Stimulated activated CD4-positive, alpha-beta T cell treated with anti-CD3 and anti-CD28 coated beads, Interleukin-1b, Interleukin-23, amount 100 ng/mL, for 24 hours (primary cell): ENCODE measurements at places on chromosomes 12 and 14.

DNA sequence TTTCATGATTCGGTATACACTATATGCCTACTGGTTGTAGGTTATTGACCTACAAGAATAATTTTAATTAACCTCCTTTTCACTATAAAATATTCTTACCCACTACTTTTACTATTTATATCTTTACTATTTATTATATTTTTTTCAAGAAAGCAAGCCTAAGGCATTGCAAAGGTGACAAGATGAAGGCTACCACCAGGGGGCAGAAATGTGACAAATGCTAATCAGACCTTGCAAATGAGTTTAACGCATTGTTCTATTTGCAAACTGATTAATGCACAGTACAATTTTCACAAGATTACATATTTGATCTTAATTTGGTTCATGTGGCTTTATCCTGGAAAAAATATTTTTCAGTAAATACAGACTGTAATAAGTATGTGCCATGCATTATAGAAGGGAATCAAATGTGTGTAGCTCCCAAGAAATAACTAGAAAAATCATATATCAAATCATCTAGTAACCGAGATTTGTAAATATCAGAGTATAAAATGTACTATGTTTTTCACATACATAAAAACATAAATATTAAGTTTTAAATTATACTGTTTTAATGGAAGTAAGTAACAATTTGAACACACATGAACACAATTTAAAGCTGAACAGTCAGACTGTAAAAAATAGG, 107.0 kb downstream of the ADAMTS20 start:
- DNase-seq = peak; percentile 26

DNA sequence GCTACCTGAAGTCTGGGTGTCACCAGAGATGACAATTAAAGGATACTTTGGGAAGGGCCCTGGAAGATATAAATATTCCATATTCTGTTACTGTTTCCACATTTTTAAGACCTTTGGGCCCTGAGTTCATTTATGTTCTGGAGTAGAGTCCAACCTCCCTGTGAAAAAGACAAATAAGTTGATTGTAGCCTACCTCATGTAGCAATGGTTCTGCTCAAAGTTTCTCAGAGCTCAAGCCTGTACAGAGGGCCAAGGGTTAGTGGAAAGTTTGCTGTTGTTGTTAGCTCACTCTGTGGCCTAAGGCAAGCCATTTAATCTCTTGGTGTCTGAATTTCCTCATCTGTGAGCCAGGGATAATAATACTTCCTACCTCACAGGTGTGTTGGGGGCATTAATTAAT, 284.7 kb upstream of the DDHD1 start:
- no peak for DNase-seq

- no peak for DNase-seq
Observed at GRCh38 chr12:28209782-28210181, 19.5 kb downstream of the CCDC91 start.

GRCh38 chr14:52080808-52081755, 12.2 kb upstream of the NID2 start:
- DNase-seq = no peak

- no peak for DNase-seq
Observed at GRCh38 chr12:54522243-54522642, 24.7 kb downstream of the NCKAP1L start.

DNA sequence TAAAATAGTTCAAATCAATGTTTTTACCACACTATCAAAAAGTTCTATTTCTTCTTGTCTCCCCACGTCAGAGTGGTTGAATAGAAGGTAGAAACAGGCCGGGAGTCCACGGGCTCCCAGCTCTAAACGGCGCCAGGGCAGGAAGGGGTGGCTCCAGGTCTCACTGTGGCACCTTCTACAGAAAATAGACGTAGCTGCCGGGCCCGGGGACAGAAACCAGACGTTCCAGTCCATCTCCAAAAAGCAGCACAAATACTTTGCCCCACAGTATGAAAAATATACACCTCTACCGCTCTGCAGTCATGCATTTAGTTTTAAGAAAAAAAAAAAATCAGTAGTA, 30.9 kb downstream of the CCNK start:
- DNase-seq = no peak

- no peak for DNase-seq
Observed at GRCh38 chr14:103107941-103108748, 13.6 kb downstream of the EXOC3L4 start.

DNA sequence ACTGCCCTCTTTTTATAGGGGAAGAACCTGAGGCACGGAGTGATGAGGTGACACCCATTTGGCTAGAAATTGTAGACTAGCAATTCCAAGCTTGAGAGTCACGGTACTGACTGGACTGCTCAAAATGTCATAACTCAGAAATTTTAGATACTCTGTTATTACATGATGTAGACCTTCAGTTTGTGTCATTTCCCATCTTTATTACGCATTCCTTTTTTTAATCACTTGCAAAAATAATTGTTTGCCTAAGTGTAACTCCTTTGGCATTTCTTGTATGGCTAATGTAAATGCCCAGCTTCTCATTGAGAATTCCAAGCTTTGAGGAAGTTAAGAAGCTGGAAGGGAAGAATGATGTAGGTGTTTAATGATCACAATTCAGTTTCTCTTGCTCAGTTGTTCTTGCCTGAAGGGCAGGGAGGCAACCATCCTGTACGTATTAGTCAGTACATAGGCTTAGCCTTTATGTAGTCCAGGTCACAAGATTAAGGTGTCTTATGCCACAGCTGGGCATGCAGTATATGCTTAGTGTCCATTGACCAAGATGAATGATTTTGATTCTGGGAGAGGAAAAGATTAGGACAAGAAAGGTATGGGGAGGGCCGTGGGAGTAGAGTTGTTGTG, 68.2 kb upstream of the EVL start:
- DNase-seq = no peak

- no peak for DNase-seq
Observed at GRCh38 chr14:95946867-95947266, 70.2 kb downstream of the TUNAR start.

- DNase-seq = no peak
Observed at GRCh38 chr12:123040106-123040505, 59.6 kb downstream of the ARL6IP4 start.

DNA sequence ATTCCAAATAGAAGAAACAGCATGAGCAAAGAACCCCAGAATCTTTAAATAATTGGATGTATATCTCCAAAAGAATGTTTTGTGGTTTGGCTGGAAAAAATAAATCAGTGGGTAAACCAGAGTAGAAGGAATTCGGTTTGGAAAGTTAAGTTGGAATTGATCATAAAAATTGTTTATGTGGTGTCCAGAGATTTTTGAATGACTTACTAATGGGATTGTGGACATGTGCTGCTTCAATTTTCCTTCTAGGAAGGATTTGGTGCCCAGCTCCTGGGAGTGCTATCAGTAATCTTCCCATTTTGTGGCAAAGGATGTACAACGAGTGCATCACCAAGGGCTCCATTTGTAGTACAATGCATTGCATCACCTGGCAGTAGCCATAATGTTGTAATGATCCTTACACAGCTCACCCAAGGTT, 224.8 kb downstream of the SLC16A7 start:
- no peak for DNase-seq

DNA sequence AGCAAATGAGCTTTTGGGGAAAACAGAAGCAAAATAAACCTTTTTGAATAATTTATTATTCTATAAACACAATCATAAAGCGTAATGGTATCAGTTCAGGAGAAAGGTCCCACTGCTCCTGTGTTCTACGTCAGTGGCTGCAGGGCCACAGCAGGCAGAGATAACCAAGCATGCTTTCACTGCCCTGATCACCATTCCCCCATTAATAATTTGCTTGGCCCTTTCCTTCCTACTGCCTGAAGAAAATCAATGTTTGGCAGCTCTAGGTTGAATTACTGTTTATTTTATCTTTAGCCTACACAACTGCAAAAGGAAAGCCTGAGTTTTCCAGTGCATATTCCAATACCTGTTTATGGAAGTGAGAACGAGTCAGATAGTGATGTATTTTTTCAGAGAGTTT, 369.9 kb downstream of the DIO2 start:
- no peak for DNase-seq

DNA sequence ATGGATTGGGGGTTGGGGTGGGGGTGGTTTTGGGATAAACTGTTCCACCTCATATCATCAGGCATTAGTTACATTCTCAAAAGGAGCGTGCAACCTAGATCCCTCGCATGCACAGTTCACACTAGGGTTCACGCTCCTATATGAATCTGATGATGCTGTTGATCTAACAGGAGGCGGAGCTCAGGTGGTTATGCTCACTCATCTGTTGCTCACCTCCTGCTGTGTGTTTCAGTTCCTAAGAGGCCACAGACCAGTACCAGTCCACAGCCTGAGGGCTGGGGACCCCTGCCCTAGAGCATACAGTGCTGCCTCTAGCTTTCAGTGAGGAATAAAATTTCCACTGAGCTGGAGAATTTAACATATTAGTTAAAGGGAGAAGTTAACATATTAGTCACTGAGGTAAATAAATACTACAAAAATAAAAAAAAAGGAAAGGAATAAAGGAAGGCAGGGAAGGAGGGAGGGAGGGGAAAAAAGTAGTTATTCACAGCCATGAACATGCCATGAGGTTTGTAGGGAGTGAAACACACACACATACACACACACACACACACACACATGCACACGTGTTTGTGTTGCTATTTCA, 612.7 kb upstream of the TBX3 start:
- no peak for DNase-seq

DNA sequence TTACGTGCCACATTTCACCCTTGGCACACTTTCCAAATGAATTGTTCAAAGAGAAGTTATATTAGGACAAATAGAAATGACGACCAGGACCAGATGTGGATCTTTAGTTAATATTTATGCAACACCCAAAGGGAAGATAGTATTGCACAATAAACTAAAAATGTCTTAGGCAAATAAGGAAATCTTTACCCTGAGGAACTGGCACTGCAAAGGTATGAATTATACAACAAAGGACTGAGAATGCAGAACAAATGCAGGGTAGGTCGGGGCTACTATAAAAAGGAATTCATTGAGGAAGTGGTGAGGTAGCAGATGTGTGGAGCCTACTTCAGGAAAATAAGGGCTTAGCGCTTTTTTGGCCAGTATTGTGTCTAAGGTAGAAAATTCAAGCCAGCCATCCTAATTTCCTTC, 3.9 kb upstream of the TMTC2 start:
- no peak for DNase-seq

DNA sequence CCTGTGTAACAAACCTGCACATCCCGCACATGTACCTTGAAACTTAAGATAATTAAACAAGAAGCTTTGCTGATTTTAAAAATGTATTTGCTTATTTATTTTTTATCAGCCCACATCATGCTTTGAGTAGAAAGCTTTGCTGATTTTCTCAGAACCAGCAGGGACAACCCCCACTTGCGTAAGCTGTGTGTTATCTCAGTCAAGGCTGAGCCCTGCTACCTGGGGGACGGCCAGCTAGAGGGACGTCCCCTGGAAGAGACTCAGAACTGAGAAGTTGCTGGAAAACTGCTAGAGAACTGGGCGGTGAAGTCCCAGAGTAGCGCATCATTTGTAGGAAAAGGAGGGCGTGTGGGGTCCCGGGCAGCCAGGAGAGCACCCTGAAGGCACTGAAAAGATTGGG, 4.1 kb upstream of the PLEK2 start:
- no peak for DNase-seq
